NCI-H748 treated with DMSO at 0.1 percent for 48 hours (cell line): ENCODE measurements at places on chromosomes 12 and 14.
A peak's percentile ranks its signal among the peaks of the same experiment; 100 is the strongest.

DNA sequence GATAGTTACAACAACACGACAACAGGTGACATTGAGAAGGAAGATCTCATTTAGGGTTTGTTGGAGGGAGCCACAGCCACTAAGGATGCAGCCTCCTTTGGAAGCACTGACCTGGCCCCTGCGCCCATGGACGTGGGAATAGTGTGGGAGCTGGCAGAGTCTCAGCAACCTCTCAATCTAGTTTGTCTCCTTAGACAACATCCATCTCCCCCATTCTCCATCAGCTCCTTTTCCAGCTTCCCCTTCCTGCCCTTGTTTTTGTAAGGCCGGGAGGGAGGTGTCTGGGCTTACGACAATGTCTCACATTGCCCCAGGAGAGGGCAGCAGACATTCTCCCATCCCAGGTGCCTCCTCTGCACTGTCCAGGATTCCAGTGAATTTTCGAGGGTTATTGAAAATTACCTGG is 170.2 kb upstream of the PZP start:
- DNase-seq, result no peak

- no peak for DNase-seq
These were observed 67.0 kb downstream of the ANKRD9 start for GRCh38 chr14:102442241-102443211.

DNA sequence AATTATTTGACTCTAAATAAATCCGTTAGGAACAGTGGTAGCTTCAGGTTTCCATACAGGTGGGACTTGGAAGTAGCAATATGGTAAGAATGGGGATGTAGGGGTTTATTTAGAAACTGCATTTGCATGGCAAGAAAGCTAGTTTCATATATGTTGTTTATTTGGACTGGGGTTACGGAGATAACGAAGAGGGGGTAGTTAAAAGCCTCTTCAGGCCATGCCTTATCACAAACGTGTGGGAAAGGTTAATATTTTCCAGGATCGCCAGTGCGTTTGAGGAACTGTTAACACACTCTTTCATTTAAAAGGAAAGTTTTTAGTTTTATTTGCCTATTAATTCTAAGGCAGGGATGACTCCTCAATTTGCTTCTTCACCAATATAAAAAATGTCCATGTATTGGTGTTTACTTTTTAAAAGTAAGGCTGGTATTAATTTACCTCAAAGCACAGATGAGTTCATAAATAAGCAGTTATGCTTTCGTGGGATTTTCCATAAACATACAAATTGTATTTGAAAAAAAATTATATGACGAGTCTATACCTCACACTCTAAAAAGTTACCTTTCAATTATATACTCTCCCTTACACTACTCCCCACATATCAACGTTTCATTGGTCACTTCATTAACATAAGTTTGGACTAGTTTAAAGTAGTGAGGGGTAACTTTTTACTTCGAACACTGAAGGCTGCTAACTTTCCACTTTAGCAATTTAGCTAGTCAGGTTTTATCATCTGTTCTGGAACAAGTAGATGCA is 814 bp downstream of the RAB2B start:
- no peak for DNase-seq

DNA sequence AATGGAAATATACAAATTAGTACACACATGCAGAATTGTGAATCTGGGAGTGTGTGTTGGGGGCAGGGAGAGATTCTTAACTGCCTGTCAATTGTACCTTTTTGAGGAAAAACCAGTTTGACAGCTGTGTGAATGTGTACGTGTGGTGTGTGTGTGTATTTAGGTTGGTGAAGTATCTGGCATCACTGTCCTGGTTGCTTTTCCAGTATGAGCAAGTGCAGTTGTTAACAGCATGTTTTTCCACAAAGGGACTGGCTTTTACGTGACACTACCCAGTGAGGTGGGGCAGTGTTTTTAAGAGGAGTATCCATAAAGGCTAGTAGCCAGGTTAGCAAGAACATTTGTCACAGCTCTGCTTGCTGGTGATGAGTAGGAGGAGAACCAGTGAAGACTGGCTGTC is 56.1 kb downstream of the DAAM1 start:
- peak; percentile 91 for DNase-seq
